ENCODE measurements at places on chromosomes 7 and 10.

DNA sequence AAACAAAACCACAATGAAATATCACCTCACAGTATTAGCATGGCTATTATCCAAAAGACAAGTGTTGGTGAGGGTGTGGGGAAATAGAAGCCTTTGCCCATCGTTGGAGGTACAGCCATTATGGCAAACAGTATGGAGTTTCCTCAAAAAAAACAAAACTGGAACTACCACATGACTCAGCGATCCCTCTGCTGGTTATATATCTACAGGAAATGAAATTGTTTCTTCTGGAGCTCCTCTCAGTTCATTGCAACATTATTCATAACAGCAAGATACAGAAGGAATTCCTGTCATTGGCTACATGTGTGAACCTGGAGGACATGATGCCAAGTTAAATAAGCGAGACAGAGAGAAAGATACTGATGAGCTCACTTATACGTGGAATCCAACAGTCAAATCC, 2.4 kb upstream of the UBE3C start:
- no peak for DNase-seq

- no peak for DNase-seq
Observed at GRCh38 chr10:21398563-21399231, 126.8 kb downstream of the SKIDA1 start.

- DNase-seq = no peak
Observed at GRCh38 chr10:74917481-74918077, 91.2 kb downstream of the KAT6B start.

GRCh38 chr10:124340033-124340760, 78.5 kb downstream of the OAT start:
- no peak for DNase-seq
